Globus pallidus (tissue), 1 donor: ENCODE measurements at places on chromosomes 1 and 21.
A peak's percentile ranks its signal among the peaks of the same experiment; 100 is the strongest.

- DNase-seq = peak; percentile 55
Observed at GRCh38 chr1:19436716-19437476, 48.4 kb downstream of the CAPZB start.

- DNase-seq = no peak
Observed at GRCh38 chr1:205508227-205508714, 3.8 kb downstream of the CDK18 start.

DNA sequence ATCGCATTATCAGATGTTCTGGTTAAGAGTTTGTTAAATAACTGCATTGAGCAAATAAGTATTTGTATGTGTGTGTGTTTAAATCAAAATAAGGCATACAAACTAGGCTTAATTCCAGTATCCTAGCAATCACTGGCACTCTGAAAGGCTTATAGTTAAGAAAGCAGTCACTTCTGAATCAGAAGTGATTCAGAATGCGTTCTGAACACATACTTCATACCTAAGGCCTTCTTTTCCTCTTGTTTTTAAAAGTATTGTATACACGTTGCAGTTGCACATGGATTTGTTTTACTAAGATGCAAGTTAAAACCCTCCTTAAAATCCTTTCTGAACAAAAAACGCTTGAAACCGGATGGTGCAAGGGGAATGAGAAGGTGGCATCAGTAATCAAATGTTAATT is 238.4 kb upstream of the DMRTA2 start:
- no peak for DNase-seq

DNA sequence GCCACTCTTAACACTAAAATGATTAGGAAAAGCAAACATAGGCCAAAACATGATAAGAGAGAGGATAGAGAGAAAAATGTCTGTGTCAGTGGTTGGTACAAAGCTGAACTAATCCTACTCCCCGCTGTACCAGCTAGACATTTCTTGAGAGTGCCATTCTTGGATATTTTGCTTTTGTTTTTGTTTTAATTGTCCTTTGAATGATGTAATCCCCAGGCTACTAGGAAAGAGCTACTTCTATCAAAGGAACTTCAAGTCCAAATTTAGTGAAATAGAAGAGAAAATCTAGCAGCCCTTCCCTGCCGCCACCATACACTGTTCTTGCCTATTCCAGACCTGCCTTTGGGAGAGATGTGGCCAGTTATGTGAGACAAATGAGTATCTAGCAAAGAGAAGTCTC is 269.6 kb downstream of the GRIK1 start:
- DNase-seq = no peak

GRCh38 chr1:62367005-62367557 is 47.8 kb upstream of the KANK4 start:
- no peak for DNase-seq

DNA sequence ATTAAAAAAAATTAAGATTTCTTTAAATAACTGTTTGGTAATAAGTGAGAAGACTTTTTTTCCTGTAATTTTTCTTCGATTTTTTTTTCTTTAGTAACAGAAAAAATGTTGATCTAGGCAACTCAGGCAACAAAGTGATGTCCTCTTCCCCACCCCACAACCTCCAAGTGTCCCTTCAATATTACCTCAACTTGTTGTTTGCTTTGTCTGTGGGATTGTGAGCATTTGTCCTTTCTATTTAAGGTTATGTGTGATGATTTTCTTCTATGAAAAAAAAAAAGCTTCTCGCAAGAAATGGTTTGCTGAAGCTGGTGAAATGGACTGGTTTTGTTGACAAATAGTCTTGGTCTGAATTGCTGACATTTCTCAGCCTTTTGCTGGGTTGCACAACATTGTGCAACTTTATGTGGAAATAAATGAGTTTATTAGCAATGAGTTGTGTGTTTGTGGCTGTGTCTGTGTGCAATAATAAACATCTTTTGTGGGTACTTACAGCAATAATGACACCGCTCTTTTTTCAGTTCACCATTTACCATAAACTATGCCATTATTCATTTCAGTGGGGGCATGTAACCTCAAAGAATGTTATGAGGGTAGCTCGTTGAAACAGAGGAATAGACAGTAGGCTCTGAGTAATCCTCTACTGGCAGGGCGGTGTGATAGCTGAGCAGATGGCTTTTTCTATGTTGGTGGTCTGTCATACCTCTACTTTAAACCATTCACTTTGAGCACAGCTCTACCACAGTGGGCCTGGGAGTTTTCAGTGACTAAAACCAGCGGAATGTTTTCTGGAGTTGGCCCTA is 218.4 kb downstream of the HLX start:
- no peak for DNase-seq

GRCh38 chr1:225768662-225769426 is 8.8 kb upstream of the SRP9 start:
- no peak for DNase-seq

DNA sequence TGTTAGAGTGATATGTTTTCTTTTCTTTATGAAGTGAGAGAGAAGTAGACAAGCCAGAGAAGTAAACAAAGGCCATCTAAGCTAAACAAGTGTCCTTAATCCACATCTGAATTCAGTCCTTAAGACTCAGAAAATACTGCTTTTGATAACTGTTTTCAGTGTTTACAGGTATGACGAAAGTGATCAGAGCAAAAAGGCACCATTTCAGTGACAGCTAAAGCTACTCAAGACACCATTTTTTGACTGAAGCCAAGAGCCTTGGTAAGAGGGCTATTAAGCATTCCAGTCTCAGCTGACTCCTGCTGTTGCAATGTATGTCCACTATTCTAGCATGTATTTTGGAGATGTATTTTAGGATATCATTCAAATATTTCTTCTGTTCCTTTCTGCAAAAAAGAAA is 4.1 kb downstream of the KMO start:
- DNase-seq = no peak

DNA sequence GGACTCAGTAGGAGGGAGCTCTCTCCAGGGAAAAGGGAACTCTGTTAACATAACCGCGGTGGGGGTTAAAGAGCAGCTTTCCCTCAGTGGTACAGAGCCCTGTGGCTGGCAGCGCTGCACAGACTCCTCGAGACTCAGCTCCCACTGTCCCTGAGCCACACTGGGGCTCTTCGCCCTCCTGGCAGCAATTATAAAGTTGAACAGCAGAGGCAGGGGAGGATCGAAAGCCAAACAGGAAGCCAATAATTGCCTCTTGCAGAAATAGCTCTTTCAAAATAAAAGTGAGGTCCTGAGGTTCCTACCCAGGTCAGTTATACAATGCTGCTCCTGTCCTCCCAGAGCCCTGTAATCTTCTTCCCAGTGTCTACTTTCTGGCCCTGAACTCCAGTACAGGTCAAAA is 77.0 kb downstream of the FAM78B start:
- no peak for DNase-seq

DNA sequence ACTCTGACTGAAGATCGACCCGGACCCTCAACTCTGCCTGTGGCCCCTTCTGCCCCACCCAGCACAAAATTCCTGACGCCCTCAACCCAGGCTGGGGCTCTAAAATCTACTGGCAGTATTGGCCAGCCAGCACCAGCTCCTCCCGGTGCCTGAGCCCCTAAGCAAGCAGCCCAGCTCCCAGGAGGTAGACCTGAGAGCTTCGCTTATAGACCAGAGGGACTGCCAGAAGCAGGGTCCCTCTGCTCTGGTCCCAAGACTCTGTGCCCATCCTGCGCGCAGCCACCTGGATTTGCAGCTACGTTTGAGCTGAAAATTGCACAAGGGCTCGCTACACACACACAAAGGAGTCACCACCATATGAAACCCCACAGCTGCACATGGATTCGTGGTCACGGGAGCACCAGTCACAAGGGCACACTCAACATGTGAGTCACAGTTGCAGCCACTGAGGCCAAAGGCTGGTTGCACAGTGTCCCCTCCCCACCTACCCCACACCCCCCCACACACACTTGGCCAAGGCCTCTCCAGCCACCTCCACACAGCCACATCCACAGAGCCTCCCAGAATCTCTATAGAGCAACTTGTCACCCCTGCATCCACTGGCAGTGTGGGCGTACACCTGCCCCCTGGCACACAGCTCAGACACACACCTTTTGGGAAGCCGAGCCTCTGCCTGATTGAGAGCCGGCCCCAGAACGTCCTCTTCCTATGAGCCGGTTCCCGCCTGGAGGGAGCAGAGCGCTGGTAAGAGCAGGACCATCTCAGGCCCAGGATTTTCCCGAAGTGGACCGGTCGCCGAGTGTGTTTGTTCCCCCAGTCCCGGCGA is 1.1 kb upstream of the DMBX1 start:
- no peak for DNase-seq

GRCh38 chr1:232589812-232590743 is 39.9 kb downstream of the SIPA1L2 start:
- DNase-seq = peak; percentile 49

DNA sequence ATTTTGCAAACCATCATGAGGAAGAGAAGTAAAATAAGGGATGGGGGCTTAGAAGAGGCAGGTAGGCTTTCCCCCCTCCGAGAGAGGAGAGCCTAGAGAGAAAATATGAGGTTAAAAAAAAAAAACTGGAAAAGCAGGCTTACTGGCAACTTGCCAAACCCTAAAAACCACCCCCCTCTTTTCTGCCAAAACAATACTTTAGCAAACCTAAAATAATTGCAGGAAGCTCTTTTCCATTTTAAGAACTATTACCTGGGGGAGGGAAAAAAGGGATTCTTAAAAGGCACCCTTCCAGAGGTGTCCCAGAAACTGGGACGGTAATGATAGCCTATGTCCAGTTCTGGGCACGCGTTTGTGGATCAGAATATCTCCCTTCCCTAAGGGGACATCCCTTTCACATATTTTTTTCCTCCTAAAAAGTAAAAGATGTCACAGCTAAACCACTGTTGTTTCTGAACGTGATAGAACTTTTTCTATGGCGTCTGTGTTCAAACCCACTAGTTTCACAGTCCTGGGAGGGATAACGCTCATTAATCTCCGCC is 1.1 kb upstream of the NFIA start:
- peak; percentile 64 for DNase-seq

- DNase-seq = no peak
Observed at GRCh38 chr1:96465441-96465840, 256.1 kb upstream of the PTBP2 start.

DNA sequence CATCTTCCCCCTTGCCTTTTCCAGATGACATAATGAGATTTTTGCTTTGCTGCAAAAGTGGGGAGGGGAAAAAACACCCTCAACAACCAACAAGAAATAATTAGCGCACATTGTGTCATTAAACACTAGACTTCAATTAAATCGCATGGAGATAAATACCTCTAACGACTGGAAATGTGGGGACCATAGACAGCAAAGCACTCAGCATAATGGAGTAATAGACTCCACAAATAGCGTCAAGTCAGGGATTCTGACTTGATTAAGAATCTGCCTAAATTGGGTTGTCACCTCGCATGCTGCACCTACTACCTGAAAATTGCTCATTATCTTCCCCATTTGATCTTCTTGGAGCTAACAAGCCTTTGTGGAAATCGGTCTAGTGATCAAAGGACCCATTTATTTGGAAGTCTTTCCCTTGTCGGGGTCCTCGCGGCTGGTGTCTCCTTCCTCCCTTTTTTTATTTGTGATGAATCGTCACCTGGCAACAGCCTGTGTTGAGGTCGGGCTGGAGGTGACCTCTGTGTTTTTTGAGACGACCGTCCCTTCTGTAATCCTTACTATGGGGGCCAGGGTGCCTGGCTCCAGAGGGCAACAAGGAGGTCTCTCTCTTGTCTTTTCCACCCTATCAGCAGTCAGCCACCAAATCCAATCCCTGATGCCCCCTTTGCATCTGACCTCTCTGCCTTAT is 75.3 kb upstream of the IGSF21 start:
- no peak for DNase-seq

GRCh38 chr1:33182401-33182841 is 578 bp upstream of the TRIM62 start:
- no peak for DNase-seq

DNA sequence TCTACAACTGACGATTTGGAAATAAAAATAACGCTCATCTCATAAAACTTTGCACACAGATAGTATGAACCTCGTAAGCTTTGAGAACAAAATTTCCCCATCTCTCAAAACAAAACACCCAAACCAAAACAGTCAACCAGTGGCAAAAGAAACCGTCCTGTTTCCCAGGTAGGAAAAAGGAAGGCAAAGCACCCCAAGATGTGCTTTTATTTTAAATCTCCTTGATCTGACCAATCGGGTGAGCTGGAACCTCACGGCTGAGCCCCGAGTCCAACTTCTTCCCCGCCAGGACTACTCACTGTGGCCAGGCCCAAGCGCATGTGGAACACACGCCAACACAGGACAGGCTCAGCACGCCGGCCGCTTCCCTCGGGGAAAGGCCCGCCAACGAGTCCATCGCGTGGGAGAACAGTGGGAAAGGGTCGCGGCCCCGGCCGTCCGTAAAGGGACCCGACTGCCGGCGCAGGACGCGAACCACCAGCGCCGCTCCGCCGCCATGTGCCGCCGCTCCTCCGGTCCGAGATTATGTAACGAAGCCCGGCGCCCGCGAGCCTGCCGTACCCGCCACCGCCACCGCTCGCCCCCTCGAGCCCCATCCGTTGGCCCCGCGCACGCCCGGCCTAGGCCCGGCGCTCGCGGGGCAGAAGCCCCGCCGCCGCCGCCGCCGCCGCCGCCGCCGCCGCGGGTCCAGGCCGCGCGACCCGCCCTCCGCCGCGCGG is 759 bp downstream of the AHCTF1 start:
- peak; percentile 40 for DNase-seq

DNA sequence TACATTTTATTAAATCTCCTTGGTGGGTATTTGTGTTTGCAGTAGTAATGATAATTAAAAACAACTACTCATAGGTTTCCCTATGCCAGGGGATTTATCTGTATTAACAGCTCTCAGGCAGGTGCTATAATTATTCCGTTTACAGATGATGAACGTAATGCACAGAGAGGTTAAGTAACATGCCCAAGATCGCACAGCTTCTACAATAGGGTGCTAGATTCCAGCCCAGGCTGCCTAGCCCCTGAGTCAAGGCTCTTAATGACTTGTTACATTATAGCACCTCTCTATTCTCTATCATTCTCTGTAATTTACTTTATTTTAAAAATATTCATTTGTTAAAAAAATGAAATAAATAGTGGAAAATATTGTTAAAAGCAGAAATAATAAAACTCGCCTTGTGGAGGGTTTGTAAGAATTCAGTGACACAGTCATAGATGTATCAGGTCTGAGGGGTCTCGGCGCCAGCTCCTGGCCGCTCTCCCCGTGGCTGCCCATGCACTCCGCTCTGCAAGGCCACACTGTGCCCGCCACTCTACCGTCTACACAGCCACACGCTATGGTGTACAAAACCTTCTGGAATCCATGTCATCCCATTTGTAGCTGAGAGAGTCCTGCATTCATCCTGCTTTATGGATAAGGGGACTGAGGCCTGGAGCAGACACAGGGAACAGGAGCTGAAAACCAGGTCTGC is 562.2 kb downstream of the MATN1 start:
- no peak for DNase-seq

DNA sequence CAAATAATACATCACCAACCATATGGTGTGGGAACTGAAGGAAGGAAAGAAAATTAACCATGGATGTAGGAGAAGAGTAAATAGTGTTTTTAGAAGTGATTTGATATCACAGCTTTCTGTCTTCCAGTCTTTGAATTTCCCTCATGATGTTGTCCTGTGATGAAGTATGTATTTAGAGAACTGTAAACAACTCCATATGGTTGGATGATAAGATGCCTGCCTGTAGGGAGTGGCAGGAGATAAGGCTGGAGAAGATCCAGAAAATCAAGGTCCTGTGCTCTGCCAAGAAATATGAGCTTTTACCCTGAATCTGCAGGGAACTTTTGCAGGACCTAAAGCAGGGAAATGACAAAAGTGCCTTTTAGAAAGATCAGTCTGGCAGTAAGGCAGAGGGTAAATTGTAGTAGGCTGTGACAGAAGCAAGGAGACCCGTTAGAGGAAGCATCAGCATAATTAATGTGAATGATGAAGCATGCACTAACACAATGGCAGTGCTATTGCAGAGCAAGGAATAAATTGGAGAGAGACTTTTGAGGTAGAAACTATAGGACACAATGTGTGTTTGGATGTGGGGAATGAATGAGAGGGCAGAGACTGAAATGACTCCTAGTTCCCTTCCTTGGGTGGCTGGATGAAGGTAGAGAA is 21.9 kb downstream of the CEPT1 start:
- DNase-seq = no peak
